ENCODE measurements at places on chromosomes 7 and 10.

DNA sequence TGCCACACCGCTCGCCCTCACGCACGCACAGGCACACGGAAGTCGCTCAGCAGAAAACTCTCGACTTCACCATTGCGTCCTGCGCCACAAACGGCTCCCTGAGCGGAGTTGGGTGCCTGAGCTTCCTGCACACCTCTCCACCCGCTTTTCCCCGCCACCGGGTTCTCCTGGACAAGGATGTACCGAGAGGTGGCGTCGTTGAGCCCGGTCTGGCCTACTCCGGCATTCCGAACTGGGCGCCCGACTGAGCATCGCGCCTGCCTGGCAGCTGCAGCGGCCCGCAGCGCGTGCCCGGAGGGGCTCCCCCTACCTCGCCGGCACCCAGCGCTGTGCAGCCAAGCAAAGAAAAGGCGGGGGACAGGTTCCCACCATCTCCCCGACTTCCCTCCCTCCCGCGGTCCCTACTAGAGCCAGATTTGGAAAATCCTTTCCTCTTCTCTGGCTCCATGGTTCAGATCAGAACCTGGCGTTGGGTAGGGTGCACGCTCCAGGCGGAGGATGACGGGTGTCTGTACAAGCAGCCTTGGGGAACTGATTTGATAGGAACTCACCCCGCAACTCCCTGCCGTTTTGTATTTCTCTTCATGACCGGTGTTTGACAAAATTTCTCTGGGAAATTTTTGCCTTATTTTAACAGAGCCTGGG is 1.7 kb downstream of the SORCS3 start:
- no peak for DNase-seq

- DNase-seq = no peak
Measured at GRCh38 chr7:95993380-95993779, 221.0 kb downstream of the DYNC1I1 start.

DNA sequence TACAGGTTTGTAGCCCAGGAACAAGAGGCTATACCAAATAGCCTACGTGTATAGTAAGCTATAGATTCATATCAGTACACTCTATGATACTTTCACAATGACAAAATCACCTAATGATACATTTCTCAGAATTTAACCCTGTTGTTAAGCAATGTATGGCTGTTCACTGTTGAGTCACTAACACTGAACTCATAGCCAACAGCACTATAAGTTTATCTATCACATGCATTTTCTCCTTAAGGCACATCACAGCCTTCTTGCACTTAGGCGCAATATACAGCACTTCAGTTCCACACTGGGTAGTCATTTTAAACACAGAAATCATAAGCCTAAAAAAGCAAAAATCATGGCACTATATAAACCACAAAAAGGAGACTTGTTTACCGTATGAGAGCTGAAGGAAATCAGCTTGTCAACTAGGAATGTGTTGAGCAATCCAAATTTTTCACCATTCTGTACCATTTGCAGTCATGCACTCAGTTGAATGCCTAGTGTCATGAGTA is 45.6 kb downstream of the ZNF438 start:
- peak; percentile 66 for DNase-seq

- no peak for DNase-seq
Measured at GRCh38 chr7:101104193-101104713, 19.0 kb downstream of the TRIM56 start.

GRCh38 chr10:63630085-63630930 is 109.1 kb downstream of the REEP3 start:
- peak; percentile 92 for DNase-seq

- no peak for DNase-seq
Measured at GRCh38 chr10:99661377-99661763, 2.1 kb downstream of the ENTPD7 start.

GRCh38 chr10:86372784-86373239 is 6.2 kb upstream of the GRID1 start:
- DNase-seq = no peak

DNA sequence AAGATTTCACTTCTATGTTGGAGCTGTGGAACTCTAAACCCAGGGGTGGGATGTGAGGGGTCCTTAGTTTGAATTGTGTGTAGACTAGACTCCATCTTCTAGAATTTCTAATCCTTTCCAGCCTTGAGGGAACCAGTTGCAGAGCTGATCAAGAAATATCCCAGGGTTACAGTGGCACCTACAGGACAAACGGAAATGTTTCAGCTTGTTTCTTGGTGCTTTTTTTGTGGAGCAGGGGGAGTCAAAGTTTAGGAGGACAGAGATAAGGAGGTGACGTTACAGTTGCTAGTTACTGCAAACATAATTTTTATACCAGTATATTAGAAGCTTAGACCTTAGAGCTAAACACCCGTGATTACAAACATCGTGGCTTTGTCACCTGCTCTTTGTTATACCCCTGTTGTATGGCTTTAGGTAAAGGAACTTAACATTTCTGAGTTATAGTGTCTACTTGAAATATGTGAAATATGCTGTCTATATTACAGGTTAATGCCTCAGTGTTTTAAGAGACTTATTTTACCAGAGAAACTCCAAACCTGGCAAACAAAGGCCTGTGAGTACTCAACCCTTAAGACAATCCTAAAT is 84.5 kb upstream of the DYNC1I1 start:
- no peak for DNase-seq

- no peak for DNase-seq
Measured at GRCh38 chr10:7546385-7546967, 120.3 kb downstream of the ITIH5 start.

- DNase-seq = no peak
Measured at GRCh38 chr7:106608661-106609060, 52.3 kb downstream of the CCDC71L start.

GRCh38 chr7:118005026-118005425 is 131.8 kb upstream of the CTTNBP2 start:
- DNase-seq = no peak

DNA sequence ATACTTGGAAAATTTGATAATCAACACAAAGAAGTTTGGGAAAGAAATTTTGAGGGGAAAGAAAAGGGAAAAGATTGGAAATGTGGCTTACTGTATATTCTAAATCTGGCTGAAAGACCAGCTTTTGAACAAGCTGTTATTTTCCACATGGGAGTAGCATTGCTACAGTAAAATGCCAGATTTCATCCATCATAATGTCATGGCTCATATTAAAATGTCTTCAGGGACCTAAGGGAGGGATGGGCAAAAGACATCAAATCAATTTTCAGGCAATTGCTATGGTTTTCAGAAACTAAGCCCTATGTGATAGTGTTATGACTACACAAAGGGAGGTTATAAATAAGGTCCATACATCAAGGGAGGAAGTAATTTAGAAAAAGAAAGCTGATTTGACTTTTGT is 1116.9 kb upstream of the CELF2 start:
- no peak for DNase-seq

DNA sequence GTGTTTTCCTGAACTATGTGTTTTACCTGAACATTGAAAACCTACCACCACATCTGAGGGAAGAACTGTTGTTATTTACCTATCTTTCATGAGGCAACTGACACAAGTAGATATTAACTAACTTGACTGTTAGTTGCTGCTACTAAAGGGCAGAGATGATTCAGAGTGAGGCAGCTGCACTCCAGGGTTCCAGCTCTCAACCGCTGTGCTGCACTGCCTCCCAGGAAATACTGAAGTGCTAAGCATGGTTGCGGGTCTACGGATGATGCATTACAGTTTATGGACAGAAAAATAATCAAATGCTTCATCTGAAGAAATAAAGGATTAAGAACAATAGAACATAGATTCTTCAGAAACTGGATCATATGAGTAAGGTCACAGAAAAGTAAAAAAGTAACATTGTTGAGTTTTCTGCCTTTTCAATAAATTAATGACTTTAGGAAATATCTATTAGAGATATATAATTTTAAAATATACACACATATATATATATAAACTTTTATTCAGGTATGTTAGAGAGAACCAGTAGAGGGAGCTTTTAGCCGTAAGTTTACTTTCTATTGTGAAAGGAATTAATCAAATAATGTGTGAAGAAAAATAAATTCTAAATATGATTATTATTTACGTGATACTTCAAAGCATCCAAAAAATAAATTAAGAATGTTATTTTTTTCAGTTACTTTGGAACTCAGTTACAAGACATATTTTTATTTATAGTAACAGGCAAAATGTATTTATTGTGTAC is 620.0 kb downstream of the CNTNAP2 start:
- no peak for DNase-seq

DNA sequence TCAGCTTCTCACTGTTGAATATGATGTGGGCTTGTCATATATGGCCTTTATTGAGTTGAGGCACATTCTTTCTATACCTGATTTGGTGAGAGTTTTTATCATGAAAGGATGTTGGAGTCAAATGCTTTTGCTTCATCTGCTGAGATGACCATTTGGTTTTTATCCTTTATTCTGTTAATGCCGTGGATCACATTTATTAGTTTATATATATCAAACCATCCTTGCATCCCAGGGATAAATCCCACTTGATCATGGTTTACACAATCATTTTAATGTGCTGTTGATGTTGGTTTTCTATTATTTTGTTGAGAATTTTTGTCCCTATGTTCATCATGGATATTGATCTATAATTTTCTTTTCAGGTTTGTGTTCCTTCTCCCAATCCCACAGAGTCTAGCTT is 67.0 kb downstream of the EBLN1 start:
- DNase-seq = no peak

DNA sequence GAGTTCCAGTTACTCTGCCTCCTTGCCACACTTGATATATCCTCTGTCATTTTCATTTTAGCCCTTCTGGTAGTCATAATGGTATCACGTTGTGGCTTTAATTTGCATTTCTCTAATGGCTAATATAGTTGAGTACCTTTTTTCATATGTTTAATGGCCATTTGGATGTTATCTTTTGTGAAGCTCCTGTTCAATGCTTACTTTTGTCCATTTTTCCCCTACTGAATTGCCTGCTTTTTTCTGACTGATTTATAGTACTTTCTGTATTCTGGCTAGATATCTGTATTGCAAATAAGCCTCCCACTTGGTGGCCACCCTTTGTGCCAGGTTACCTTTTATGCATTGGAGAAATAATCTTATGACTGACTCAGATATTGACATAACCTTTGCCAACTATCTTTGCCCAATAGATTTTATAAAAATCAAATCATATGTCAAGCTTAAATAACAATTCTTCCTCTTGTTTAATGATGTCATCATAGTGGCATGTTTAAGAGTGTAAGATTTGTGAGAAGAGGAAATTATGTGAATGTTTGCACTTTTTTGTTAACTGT is 50.6 kb downstream of the PRPF18 start:
- DNase-seq = no peak

- DNase-seq = no peak
Measured at GRCh38 chr10:55330486-55330885, 529.5 kb upstream of the PCDH15 start.

GRCh38 chr7:101575721-101576120 is 53.4 kb downstream of the MYL10 start:
- DNase-seq = no peak

DNA sequence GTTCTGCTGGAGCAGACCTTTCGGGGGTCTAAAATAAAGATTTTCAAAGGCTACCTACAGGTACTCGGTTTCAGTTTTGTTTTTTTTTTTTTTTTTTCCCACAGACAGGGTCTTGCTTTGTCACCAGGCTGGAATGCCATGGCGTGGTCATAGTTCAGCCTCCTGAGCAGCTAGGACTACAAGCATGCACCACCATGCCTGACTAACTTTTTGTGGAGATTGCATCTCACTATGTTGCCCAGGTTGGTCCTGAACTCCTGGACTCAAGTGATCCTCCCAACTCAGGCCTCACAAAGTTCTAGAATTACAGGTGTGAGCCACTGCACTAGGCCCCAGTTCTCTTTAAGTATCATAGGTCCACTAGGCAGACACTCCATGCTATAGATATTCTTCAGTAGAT is 34.5 kb downstream of the BAMBI start:
- DNase-seq = no peak

- no peak for DNase-seq
Measured at GRCh38 chr7:113813471-113813870, 105.3 kb downstream of the PPP1R3A start.

GRCh38 chr10:91424016-91424415 is 13.9 kb downstream of the HECTD2 start:
- DNase-seq = no peak

DNA sequence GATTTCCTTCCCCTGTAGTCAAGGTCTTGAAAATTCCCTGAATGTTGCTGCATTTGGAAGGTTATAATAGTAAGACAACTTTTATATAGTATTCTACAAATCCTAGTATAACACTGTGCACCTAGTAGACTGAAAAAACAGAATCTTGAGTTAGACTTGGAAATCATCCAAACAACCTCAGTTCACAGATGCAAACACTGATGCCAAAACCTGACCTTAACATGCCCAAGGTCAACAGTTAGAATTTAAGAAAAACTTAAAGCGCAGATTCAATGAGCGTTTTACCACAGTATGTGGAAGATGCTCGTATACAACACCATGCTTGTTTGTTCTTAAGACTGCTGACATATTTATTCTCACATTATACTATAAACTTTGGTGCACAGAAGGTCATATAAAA is 3.0 kb downstream of the PIP4K2A start:
- no peak for DNase-seq

GRCh38 chr10:11712744-11713143 is 29.4 kb upstream of the ECHDC3 start:
- DNase-seq = no peak

DNA sequence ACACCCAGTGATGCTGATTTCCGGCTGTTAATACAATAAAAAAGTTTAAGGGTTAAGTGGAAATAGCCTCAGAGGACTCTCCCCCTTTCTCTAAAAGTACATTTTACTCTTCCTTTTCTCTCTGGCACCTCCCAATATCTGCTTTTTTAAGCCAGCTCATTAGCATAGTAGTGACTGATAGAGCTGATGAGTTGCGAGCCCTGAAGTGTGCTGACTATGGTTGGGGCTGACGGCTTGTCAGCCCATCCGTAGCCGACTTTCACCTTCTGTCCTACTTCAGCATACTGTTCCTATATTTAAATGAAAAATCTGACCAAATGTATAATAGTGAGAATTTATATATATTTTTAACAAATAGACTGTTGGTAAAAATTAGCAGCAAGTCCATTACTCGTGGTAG is 80.0 kb downstream of the SHH start:
- DNase-seq = no peak

DNA sequence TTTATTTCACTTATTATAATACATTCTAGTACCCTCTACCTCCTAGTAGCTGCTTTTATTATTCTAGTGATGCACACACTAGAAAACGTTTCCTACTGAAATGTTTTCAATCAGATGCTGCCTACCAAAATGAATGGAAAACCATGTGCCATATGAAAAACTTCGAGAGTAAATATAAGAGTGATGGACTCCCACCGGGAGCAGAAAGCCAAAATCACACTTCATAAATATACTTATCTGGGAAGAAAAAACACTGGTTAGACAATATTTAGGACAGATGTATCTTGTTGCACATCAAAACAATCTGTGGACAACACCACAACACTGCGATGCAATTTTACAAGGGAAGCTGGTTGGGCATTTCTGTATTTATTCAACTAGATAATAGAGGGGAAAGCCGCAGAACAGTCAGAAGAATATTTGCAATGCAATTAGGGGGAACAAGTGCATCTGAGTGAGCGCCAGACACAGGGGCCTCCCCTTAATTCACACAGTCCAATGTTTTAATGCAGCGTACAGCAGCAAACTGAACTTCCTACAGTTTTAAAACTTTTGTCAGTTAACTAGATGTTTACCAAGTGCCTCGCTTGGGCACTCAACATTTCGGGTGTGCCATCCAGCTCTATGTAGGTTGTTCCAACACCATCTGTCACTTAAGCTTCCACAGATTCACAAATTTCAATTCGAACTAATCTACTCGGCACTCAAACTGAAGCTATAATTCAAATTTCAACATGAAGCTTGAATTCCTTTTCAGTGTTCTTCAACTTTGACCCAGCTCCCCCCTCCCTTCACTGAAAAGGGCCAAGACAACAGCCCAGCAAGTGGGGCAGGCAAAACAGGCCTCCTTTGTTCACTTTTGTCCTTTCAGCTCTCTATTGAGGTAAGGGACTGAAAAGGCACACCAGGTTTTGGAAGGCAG is 7.4 kb downstream of the NRCAM start:
- DNase-seq = no peak
